ENCODE measurements at places on chromosomes 12 and 14.

GRCh38 chr12:110538869-110539622 lies 36.9 kb downstream of the RAD9B start:
- DNase-seq = no peak

DNA sequence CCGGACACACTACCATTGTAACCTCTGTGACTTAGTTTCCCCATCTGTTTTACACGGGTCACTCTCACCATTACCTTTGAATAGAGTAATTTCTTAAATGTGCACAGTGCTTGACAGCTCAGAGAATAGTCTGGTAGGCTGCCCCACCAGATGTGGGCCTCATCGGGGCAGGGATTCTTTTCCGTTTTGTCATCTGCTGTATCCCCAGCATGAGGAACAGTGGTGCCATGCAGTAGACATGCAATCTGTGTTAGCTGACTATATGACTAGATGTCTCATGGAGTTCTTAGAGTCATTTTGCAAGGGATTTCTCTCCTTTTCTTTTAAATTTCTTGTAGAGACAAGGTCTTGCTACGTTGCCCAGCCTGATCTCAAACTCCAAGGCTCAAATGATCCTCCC lies 44.9 kb upstream of the PLEKHG3 start:
- DNase-seq = no peak

DNA sequence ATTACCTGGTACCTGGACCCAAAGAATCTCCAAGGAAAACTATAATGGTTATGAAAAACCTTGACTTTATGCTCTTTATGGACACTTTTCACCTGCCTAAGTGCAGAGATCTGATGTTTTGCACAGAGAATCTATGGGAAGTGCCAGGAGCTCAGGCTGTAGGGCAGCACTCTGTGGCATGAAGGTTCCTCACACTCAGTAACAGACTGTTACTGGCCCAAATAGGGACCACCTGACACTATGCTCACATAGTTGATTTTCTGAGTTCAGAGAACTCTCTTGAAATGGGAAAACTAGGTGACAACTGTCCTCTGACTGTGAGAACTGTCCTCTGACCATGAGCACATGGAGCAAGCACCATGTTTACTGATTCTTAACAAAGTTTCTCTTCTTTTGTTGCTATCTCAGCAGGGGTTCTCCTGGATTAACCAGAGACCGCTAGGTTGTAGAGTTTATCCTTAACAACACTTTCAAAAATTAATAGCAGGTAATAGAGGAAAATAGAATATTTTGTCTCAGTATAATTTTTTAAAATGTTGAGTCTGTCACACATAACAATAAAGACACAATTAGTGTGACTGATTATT lies 101.6 kb downstream of the STXBP6 start:
- no peak for DNase-seq

DNA sequence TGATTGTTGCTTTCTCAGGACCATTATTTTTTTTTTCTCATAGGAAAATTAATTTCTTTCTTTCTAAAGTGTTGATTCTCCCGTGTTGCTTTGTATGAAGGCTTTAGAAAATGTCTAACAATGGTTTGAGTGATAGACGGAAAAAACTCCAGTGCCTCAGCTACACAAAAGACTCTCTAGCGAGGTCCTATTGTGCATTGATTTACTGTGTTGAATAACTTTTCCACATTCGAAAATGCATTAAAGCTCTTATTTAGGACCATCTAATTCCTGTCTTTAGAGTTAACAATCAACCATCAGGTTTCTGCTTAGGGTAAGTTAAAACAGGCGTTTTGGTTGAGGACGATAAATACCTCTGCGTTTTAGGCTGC lies 99.6 kb downstream of the PTPN11 start:
- no peak for DNase-seq

DNA sequence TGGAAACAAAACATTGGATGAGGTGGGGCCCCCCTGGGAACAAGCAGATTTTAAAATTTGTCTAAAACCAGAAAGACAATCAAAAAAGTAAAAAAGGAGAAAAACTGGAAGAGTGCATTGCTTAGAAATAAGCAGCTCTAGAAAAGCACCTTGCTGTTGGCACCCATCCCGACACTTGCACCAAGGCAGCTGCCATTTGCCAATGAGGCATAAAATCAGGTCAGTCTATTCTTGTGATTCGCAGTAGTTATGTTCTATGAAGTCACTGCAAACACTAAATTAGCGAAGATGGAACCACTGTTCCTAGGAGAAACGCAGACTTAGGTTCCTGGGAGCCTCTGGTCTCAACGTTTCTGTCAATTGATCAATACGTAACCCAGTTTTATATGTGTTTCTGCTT lies 16.2 kb downstream of the VPS33A start:
- DNase-seq = no peak

All from H7 (cell line).